ENCODE measurements at places on chromosomes 16 and 17.

- no peak for DNase-seq
Measured at GRCh38 chr17:16925461-16926060, 46.4 kb downstream of the TNFRSF13B start.

GRCh38 chr17:75404223-75404730, 1.2 kb downstream of the GRB2 start:
- peak; percentile 77 for DNase-seq

GRCh38 chr16:10951026-10951425, 6.7 kb downstream of the CLEC16A start:
- DNase-seq = no peak

- no peak for DNase-seq
Measured at GRCh38 chr17:2107506-2107905, 52.6 kb downstream of the HIC1 start.

DNA sequence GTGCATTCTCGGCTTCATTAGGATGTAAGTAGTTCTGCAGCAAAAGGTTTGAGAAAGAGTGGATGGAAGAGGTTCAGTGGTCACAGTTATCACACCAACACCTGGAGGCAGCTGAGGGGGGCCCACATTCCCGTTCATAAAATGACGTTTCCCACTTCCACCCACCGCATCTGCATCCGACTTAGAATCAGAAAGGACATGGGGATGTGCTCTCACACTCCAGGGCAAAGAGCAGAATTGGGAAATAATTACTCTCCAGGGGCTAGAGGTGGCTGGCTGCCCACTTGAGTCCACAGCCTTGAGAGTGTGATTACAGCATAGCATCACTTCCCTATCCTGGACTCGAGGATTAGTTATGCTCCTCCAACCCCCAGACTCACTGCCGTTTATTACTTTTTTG, 122.0 kb downstream of the CPPED1 start:
- DNase-seq = no peak

GRCh38 chr17:82600731-82601446, 47.4 kb downstream of the WDR45B start:
- no peak for DNase-seq

DNA sequence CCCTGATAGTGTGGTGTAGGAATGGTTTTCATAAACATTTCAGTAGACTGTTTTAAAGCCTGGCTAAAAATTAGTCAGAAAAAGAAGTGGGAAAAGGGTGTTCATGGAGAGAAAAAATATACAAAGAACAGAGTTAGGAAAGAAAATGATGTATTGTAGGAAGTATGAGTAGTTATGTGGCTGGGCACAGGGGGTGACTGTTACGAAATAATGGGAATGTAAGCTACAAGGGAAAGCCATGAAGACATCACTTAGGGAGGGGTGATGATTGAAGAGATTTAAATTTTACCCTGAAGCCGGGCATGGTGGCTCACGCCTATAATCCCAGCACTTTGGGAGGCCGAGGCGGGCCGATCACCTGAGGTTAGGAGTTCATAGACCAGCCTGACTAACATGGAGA, 55.3 kb downstream of the NUP88 start:
- no peak for DNase-seq

DNA sequence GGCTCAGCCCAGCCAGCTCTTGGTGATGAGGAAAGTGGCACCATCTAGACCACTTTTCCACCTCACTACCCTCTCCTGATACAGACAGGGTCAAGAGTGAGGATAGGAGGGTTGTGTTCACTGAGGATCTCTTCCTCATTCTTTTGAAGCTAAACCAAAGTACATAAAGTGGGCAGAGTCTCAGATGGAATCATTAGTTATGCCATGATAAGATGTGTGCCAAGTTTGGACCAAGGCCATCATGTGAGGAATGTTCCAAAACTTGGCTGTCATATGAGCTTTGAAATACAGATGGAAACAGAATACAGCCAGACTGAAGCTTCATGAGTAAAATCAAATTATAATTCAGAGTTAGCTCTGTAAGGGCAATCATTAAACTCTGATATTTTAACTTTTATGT, 37.2 kb downstream of the ACSM1 start:
- DNase-seq = no peak

GRCh38 chr17:29240477-29240876, 6.2 kb upstream of the CRYBA1 start:
- no peak for DNase-seq

DNA sequence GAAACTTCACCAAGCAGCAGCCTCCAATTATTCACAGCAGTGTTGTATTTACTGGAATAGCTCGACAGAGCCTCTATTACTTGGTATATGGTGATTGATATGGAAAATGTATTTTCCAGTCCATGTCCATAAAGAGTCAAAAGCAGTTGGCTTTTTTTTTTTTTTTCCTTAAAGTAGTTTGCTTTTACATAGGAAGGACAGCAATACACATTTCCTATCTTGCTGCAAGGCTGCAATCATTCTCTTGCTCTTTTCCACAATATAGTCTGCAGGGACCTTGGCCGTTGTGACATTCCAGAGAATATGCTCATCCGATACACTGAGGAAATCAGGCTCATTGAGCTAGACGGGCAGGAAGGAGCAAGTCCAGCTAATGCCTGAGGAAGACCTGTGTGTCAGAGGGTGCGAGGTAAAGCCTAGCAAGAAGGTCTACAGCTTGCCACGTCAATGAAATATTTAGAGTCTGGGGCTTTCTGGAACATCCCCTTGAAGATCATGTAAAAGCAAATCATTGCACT, 131.1 kb downstream of the ENGASE start:
- no peak for DNase-seq

- no peak for DNase-seq
Measured at GRCh38 chr17:9299695-9300094, 275.9 kb downstream of the STX8 start.

- DNase-seq = no peak
Measured at GRCh38 chr17:2438823-2439222, 38.0 kb upstream of the MNT start.

DNA sequence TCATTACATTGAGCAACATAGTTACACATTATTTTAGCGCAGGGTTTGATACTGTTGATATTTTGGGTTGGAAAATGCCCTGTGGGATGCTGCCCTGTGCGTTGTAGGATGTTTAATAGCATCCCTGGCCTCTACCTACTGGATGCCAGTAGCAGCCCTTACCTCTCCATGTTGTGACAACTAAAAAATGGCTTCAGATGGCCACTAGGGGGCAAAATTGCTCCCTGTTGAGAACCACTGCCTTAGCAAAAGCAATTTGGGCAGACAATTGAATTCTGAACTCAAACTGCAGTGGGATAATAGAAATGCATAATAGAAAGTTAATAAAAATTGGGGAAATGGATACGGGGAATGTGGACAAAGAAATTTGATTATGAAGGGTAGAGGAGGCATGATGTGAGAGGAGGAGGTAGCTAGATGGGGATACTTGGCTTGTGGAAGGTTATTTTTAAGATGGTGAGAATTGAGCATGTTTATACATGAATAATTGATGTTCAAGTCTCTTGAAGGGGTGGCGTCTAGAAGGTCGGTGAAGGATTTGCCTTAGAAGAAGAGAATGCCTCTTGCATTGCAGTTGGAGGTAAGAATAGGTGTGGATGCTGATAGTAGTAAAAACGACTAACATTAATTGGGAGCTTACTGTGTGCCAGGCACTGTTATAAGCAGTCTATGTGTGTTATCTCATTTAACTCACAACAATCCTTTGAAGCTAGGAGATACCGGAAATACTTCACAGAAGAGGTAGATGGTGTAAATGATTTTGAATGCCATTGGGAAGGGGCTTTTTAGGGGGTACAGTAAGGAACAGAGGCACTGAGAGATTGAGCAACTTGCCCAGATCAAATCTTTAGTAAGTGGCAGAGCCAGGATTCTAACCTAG, 19.0 kb downstream of the HEATR9 start:
- DNase-seq = peak; percentile 86

DNA sequence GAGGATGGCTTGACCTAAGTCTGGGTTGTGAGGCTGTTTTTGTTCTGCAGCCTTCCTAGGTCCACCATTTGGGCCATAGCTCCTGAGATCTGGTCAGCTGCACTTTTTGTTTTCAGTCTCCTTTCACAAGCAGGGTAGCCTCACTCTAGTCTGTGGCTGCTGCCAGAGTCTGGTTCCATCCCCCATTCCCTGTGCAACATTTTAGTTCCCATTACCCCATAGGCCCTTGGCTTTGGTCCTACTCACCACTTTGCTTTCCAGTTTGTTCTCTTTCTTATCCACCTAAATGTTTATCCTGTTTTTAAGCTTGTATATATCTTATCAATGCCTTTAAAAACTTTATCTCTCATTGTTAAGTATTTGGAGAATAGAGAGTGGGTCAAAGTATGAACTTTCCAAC, 6.5 kb upstream of the XYLT2 start:
- no peak for DNase-seq

DNA sequence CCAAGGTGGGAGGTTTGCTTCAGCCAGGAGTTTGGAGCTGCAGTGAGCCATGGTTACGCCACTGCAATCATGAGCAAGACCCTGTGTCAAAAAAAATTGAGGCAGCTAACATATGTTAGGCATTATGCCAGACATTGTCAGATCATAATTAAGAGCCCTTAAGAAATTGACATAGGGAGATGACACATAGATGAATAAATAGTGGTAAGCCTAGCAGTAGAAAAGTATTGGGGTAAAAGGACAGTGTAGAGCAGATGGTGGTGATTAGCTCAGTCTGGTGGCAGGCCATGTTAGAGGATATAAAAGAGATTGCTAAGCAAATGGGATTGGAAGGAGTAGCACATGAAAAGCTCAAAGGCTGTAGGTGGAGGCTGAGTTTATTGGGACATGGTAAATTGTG, 22.6 kb downstream of the SRCAP start:
- no peak for DNase-seq

- DNase-seq = no peak
Measured at GRCh38 chr16:57742543-57742942, 7.0 kb downstream of the KATNB1 start.

- DNase-seq = no peak
Measured at GRCh38 chr16:11141409-11142260, 114.4 kb downstream of the SOCS1 start.

DNA sequence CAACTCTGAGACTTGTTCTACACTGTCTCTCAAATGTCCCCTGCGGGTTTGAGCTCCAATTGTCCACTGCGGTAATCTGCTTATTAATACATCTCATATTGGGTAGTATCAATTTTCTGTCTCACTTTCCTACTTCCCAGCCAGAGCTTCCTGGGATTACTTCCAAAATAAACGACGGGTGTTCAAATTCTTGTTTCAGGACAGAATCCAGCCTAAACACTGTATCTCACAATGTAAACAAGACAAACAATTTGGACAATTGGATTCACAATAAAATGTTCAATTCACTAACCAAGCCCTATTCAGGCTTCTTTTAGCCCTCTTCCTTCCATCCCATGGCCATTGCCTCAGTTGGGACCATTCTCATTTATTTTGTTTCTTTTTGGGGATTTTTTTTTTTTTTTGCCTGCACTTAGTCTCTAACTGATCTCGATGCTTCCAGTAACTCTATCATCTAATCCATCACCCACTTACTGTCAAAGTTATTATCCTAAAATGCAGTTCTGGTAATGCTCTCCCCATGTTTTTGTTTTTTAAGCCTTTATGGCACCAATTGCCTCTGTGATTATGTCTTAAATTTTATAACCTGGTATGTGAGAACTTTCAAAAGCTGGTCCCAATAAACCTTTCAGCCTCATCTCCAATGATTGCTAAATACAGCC, 2.0 kb upstream of the VAT1L start:
- DNase-seq = no peak

- no peak for DNase-seq
Measured at GRCh38 chr16:67726106-67727034, 7.3 kb upstream of the GFOD2 start.

DNA sequence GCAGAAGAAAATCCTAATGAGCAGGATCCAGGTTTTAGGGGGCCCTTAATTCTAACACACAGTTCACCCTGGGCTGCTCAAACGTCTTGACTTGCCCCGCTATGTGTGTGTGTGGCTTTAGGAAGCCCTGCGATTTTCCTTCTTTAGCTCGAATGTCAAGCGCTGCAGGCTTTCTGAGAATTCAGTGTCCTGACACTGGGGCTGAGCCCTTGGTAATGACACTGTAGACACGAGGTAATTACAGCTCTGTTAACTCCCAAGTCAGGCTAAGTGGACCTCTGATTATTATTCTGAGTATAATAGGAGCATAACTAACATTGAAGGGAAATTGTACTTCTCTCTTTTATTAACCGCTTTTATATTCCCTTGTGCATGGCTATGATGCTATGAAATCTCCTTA, 202.1 kb downstream of the RBFOX1 start:
- no peak for DNase-seq

GRCh38 chr17:68097161-68097805, 61.7 kb downstream of the KPNA2 start:
- DNase-seq = no peak

DNA sequence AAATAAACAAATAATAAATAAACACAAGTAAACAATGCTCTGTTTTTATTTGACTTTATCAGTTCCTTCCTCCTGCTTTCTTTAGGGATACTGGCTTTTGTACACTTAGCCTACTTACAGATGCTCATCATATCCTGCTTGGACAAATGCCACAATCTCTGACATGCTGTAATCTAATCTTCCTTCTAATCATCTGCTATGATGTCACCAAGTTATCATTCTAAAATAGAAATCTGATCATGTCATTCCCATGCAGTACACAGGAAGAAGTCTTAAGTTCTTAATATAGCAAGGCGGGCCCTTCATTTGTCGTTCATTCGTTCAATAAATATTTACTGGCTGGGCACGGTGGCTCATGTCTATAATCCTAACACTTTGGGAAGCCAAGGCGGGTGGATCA, 9.1 kb upstream of the UBB start:
- DNase-seq = no peak

GRCh38 chr17:6495450-6496115, 51.3 kb downstream of the PIMREG start:
- DNase-seq = no peak

DNA sequence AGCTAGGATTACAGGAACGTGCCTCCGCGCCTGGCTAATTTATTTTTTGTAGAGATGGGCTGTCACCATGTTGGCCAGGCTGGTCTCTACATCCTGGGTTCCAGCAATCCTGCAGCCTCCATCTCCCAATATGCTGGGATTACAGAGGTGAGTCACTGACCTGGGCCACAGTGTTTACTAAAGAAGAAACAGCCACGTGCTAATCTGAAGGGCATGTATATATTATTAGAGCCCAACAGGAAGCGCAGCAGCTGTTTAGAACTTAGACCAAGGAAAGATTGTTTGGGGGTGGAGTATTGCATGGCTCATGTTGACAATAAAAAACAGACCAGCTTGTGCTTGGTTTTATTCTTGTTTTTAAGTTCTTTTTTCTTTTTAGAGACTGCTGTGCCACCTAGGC, 60.2 kb downstream of the HAPSTR1 start:
- DNase-seq = no peak

- DNase-seq = peak; percentile 19
Measured at GRCh38 chr17:48241131-48241591, 133.6 kb downstream of the SNX11 start.

- DNase-seq = peak; percentile 31
Measured at GRCh38 chr17:57045868-57046704, 39.0 kb upstream of the AKAP1 start.

GRCh38 chr16:66475232-66475631, 48.1 kb downstream of the BEAN1 start:
- no peak for DNase-seq

DNA sequence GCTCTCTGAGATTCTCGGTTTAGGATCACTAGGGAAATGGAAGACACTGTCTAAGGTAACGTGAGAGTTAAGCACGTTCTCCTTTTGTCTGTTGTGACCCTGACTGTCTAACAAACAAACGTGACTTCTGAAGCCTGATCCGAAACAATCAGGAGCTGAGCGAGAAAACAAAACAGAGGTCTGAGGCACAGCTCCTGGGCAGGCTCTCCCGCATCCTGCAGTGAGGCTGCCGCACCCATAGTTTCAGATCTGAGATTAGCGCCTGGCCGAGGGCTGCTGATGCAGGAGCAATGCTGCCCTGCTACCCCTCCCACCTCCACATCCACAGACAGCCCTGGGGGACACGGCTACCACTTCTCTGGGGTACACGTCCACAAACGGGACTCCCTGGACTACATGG, 46.7 kb downstream of the RNF157 start:
- no peak for DNase-seq
